ENCODE measurements at places on chromosomes 12 and 14.

DNA sequence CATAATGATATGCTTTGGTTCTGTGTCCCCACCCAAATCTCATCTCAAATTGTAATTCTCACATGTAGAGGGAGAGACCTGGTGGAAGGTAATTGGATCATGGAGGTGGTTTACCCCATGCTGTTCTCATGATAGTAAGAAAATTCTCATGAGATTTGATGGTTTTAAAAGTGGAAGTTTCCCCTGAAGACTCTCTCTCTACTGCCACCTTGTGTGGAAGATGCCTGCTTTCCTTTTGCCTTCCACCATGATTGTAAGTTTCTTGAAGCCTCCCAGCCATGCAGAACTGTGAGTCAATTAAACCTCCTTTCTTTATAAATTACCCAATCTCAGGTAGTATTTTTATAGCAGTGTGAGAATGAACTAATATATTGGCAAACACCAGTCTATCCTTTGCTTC is 260.4 kb upstream of the PPFIA2 start:
- DNase-seq = no peak

DNA sequence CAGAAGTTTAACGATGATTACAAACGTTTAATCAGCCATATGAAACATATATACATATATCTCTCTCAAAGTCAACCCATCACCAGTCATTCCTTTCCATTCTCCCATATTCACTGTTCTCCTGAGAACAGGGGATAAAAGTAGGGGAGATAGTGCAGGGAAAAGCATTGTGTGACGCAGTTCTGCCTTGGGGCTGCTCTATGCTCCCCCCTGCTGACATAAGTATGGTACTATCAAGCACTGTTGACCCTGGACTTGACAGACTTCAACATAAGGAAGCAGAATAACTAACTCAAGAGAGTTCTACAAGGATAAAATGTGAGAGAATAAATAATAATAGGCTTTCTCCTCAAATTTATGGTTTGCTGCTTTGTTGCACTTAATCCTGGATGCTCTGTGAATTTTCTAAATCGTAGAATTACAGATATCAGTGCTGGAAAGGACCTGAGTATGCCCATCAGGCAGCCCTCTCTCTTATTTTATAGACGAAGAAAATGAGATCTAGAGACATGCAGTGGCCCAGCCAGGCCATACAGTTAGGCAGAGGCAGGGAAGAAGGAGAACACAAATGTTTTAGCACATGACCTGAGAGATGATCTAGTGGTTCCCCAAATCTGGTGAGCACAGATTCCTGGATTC is 87.2 kb downstream of the SCN8A start:
- peak; percentile 67 for DNase-seq

- no peak for DNase-seq
These were observed 18.8 kb upstream of the ZNF140 start for GRCh38 chr12:133061954-133062353.

GRCh38 chr12:91140026-91140931 is 29.0 kb upstream of the LUM start:
- DNase-seq = peak; percentile 94

DNA sequence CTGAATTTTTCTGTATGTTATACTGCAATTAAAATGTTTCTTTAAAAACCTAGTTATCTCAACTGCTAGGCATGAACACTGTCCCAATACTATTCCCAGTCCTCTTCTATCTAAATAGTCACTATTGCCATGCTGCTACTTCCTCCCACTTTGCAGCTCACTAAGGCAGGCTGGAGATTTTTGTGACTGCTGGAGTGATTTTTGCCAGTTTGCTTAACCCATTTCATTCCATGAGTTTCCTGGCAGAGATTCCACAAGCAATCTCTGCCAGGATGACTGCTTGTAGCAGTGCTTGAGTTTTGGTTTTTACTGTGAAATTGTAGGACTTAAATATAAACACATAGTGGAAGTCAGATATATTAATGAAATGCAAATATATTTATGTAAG is 80.8 kb downstream of the BHLHE41 start:
- no peak for DNase-seq

DNA sequence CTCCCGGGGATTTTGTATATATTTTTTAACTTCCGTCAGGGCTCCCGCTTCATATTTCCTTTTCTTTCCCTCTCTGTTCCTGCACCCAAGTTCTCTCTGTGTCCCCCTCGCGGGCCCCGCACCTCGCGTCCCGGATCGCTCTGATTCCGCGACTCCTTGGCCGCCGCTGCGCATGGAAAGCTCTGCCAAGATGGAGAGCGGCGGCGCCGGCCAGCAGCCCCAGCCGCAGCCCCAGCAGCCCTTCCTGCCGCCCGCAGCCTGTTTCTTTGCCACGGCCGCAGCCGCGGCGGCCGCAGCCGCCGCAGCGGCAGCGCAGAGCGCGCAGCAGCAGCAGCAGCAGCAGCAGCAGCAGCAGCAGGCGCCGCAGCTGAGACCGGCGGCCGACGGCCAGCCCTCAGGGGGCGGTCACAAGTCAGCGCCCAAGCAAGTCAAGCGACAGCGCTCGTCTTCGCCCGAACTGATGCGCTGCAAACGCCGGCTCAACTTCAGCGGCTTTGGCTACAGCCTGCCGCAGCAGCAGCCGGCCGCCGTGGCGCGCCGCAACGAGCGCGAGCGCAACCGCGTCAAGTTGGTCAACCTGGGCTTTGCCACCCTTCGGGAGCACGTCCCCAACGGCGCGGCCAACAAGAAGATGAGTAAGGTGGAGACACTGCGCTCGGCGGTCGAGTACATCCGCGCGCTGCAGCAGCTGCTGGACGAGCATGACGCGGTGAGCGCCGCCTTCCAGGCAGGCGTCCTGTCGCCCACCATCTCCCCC is 777 bp downstream of the ASCL1 start:
- DNase-seq = peak; percentile 60

GRCh38 chr12:124636138-124636978 is 68.9 kb upstream of the NCOR2 start:
- peak; percentile 75 for DNase-seq

DNA sequence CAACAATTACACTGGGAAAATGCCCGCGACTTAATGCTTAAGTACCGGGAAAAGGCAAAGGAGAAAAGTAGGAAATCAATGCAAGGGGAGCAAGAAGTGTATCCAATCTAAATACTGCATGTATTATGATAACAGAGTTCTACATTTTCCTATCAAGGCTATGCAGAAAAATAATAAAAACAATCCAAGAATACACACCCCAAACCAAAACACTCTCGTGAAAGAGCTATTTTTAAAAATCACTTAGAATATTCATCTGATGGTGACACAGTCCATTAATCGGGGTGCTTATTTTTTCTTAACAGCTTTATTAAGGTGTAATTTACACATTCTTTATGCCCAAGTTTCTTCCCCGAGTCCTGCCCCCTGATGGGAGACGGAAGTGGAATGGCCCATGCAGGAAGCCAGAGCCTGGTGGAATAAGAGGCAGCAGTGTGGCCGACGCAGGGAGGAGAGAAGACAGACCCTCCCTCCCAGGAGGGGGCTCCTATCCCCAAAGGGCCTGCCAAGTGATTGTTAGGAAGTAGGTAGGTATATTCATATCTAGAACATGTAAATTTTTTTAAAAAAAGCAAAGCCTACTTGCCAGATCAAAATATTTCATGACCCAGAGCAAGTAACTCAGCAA is 174.3 kb downstream of the FOXN3 start:
- DNase-seq = no peak

- peak; percentile 53 for DNase-seq
These were observed 96.2 kb downstream of the CIT start for GRCh38 chr12:119780786-119781434.

DNA sequence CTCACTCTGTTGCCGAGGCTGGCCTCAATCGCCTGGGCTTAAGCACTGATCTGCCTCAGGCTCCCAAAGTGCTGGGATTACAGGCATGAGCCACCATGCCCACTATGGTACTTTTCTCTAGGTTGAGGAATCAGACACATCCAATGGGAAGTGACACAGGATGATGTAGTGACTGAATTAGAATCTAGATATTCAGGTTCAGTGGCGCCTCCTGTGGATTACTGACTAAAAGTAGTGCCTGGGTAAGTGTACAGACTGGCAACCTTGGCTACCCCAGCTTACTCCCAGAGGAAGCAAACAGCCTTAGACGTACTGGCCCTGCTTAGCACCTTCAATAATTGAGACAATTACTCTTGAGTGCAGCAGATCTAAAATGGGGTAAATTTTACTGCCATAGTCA is 22.8 kb downstream of the GALNT8 start:
- no peak for DNase-seq

DNA sequence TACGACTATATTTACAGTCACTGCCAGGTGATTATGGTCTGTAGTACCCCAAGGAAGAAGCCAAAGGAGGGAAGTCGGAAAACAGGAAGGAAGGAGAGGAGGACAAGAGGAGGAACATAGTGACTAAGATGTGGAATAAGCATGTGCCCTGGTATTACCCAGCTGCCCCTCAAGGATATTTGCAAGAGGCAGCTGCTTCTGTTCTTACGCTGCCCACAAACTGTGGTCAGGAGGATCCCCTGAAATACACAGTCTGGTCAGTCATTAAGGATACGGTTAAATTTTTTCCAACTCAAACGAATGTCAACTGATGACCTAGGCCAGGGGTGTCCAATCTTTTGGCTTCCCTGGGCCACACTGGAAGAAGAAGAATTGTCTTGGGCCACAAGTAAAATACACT is 126.5 kb downstream of the CMAS start:
- no peak for DNase-seq

DNA sequence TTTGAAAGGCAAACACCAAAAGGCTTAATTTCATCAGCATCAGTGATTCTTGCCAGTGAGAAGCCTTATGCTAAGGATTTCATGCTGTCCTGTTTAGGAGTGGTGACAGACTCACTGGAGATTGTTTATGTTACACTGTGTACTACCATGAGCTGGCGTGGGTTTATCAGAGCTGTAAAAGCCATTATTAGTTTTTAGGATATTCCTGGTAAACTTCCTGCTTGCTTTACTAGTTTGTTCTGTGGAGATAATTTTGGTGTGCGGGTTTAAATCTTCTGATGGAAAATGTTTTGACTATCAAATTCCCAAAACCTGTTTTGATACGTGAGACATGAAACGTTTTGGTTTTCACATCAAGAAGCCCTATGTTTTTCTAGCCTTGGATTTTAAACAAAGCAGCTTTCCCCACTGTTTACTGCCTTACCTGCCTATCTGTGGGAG is 15.2 kb downstream of the PPFIBP1 start:
- peak; percentile 75 for DNase-seq

DNA sequence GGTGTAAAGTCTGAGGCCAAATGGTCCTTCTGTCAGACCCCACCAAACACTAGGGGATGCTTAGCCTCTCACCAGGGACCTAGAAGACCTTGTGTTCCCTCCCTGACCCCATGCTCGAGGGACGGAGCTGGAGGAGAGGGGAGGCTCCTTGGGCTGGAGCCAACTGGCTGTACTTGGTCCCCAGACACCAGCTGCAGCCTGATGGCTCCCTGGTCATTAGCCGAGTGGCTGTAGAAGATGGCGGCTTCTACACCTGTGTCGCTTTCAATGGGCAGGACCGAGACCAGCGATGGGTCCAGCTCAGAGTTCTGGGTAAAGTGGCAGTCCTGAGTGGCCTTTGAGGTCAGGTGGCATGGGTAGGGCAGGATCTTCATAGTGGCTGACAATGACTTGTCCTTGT is 29.0 kb downstream of the PAPLN start:
- DNase-seq = no peak

DNA sequence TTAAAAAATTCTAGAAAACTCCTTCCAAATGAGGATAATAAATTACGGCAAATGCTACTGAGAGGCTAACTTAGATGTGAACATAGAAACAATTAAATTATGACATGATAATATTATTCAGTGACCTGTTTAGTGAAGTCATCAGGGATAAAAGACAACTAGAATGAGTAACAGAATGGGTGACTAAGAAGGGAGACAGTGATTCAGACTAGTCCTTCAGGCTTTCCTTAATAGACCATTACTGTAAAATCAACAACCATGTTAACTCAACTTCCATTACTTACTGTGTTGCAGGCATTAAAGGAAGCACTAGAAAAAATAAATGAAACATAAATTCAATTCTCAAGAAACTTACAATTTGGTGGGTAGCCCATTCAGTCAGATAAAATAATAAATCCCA is 543.9 kb upstream of the LRFN5 start:
- peak; percentile 2 for DNase-seq

DNA sequence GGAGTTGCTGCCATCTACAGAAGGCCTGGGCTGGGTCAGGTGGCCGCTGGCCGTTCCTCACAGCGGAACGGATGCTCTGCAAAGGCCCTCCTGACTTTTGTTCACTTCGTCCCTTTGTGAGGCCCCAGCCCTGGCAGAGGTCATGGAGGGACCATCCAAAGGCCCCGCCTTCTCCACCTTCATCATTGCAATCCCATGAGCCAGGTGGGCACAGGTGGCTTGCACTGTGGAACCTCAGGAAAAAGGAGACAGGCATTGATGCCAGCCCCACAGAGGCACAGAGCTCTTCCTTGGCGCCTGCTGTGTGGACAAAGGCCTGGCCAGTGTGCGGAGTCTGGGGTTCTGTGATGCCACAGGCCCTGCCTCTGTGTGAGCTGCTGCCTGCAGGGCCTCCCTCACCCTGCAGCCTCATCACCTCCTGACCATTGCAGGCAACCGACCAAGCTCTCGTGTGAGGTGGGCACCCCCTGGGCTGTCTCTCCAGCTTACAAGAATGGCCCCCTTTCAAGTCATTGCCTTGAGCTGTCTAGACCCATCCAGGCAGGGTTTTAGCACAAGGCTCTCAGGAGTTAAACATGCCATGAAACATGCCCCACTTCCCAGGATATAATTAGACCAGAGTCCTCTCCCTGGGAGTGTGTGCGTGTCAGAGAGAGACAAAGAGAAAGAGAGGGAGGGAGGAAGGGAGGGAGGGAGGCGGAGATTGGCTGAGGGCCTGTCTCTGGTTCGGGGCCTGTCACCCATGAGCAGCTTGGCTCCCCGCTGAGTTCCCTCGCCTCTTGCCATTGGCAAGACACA is 19.3 kb downstream of the NFKBIA start:
- peak; percentile 75 for DNase-seq

GRCh38 chr14:34053666-34054065 is 102.8 kb upstream of the EGLN3 start:
- no peak for DNase-seq

DNA sequence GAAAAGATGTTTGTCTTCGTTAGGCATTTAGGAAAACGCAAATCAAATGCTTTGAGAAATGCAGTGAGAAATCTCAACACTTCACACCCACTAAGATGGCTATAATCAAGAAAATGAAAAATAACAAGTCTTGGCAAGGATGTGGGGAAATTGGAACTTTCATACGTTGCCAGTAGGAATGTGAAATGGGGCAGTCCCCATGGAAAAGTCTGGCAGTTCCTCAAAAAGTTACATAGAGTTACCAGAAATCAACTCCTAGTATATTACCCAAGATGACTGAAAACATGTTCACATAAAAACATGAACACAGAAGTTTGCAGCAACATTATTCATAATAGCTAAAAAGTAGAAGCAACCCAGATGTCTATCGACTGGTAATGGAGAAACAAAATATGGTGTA is 41.5 kb upstream of the LRTM2 start:
- DNase-seq = no peak

GRCh38 chr14:75259510-75259855 is 19.1 kb upstream of the FOS start:
- peak; percentile 75 for DNase-seq

GRCh38 chr12:24838531-24838950 is 110.4 kb downstream of the BCAT1 start:
- peak; percentile 99 for DNase-seq
